ENCODE measurements at places on chromosomes 6 and 20.

- DNase-seq = no peak
Observed at GRCh38 chr6:88952065-88952704, 11.2 kb downstream of the RNGTT start.

- no peak for DNase-seq
Observed at GRCh38 chr6:17940151-17940792, 47.2 kb downstream of the KIF13A start.

GRCh38 chr20:15847196-15847784 lies 726.0 kb downstream of the KIF16B start:
- no peak for DNase-seq

- DNase-seq = no peak
Observed at GRCh38 chr6:34671801-34672656, 24.5 kb downstream of the ILRUN start.

GRCh38 chr20:38032585-38033329 lies 499 bp downstream of the TTI1 start:
- no peak for DNase-seq

DNA sequence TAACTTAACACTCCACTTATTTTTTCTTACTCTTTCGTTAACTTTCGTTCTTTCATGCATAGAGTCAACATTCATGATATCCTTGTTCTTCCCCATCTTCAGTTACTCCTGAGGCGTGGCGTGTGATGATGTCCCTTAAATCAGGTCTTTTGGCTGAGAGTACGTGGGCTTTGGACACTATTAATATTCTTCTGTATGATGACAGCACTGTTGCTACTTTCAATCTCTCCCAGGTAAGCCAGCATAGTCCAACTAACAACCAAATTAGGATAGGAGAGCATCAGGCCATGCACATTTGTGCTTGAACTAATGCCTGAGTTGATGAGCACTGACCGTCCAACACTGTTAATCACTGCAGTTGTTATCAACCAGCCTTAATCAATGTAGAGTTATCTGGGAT lies 119.6 kb downstream of the TMEM242 start:
- DNase-seq = no peak

DNA sequence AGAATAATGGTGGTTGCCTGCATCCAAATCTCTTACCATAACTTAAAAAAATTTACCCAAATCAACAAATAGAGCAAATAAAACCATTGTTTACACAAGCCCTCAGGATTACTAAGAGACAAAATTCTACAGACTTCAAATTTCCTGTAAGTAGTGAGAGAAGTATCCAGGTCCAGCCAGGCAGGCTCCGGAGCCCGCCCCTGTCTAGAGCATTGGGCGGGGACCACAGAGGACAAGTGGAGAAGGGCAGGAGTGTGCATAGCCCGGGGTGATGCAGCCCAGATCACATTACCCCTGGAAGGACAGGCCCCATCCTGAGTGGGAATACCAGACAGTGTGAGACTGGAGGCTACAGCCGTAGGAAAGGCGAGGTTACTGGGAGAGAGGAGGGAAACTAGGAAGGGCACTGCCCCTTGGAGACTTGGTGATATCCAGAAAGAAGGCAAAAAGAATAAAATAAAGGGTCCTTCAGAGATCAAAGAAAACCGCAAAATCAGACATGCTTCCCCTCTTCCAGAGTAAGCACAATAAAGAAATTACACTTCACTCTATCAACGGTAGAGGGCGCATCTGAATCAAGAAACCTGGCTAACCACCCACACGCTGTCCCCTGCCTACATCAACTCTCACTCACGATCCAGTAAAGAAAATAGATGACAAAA lies 26.6 kb downstream of the RIN2 start:
- DNase-seq = peak; percentile 76

DNA sequence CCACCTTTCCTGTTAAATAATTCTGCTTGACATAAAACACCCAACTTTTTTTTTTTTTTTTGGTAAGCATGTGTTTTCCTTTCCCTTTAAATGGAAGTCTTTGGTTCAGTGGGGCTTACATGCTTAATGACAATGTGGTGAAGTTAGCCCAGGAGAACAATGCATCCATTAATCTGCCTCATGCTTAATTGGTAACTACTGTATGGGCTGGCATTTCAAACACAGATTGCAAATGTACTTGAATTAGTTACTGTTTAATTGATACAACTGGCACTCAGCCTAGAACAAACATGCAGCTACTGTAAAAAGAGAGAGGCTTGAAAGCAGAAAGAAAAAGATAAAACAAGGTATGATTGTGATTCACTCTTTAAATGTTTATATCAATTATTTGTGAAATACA lies 483.6 kb upstream of the NOX3 start:
- no peak for DNase-seq

GRCh38 chr20:46307139-46307998 lies 929 bp downstream of the CDH22 start:
- no peak for DNase-seq

DNA sequence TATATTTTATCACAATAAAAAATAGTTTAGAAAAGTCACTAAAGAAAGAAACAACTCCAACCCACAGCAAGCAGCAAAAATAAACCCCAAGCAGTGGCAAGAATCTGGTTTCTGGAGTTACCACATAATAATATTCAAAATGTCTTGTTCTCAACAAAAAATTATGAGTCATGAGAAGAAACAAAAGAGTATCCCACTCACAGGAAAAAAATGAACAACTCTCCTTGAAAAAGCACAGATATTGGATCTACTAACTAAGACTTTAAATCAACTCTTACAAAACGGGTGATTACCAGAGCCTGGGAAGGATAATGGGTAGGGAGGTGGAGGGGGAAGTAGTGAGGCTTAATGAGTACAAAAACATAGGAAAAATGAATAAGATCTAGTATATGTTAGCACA lies 425.6 kb downstream of the PLCB1 start:
- no peak for DNase-seq

DNA sequence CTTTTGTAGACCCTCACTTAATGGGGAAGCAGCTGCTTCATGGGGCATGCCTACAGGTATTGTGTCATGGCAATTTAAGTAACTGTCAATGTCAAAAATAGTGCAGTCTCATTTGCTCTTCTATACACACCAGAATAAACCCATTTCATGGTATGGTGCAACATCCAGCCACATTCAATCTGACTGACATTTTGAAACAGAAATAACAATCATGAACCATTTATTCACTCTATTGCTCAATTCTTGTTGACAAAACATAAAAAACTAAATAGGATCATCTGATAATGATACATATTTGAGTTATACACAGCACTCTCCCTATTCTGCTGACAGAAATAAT lies 122.9 kb downstream of the MAP7 start:
- DNase-seq = no peak

DNA sequence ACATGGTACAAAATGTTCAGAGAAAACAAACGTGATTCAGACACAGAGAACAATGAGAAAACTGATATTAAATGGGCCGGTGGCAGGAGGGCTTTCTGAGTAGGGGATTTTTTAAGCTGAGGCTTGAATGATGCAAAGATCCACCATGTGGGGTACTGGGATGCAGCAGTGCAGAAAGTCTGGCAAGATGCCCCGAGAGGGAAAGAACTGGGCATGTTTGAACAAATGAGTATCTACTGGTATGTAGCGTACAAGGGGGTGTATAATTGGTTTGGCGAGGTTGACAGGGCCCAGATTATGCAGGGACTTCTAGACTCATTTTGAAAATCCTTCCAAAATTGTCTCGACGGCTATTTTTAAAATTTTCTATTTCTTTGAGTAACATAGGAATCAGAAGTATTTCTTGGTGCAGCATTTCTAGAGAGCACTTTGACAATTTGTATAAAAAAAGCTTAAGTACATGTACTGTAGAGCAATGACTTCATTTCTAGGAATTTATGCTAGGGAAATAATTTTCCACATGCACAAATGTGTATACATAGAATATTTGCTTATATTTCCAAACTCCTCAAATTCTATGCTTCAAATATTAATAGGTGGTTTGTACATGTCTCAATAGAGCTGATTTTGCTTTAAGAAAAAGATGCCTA lies 119.6 kb upstream of the DOK5 start:
- no peak for DNase-seq

GRCh38 chr6:18577491-18577890 lies 190.3 kb downstream of the RNF144B start:
- no peak for DNase-seq

DNA sequence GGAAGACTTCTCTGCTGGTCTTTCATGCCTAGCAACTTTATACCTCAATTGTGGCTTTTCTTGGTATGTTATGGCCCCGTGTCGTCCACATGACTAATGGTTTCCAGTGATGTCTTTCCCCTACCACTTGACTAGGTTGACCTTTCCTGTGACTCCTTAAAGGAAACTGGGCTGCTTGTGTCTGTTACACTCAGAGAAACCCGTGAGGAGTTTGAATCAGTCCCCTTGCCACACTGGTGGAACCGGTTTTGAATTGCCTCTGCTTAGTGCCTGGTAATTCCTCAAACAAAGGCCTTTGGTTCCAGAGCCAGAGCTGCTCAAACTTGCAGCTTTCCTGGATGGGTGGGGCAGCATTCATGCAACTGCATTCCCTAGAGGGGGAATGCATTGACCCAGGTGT lies 21.9 kb downstream of the ECT2L start:
- DNase-seq = peak; percentile 4

DNA sequence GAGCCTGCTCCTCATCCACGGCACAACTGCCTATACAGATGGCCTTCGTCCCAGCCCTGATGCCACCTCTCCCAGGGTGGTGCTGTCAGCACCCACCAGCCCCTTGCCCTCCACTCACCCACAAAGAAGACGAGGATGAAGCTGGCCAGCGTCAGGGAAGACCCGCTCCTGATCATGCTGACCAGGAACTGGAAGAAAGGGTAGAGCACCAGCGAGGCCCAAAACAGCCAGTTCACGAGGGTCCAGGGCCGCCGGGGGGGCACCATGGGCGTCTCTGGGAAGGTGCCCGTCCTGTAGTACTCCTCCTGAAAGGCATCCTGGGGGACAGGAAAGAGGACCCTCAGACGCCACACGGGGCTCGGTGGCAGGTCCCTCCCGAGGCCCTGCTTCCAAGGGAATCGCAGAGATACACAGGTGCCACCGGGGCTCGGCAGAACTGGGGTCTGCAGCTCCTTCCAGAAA lies 134.5 kb downstream of the AGPAT4 start:
- DNase-seq = no peak

GRCh38 chr20:46012921-46013320 lies 4.2 kb downstream of the MMP9 start:
- no peak for DNase-seq

DNA sequence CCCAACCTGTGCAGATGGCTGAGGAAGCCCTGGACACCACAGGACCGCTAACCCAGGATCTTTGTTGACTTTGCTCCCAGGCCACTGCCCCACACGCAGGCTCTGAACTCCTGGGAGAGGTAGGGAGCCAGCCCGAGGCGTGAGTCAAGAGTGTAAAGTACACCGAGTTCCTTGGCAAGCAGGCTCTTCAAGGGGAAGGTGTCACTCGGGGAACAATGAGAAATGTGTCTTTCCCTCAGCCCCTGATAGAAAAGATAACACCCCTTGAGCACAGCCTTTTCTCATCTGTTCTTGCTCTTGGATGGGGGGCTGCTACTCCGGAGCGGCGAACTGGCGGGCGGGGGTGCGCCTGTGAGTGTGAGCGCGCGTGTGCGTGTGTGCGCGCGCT lies 472 bp upstream of the EDN3 start:
- no peak for DNase-seq

GRCh38 chr20:22312744-22313346 lies 271.5 kb downstream of the FOXA2 start:
- peak; percentile 4 for DNase-seq

DNA sequence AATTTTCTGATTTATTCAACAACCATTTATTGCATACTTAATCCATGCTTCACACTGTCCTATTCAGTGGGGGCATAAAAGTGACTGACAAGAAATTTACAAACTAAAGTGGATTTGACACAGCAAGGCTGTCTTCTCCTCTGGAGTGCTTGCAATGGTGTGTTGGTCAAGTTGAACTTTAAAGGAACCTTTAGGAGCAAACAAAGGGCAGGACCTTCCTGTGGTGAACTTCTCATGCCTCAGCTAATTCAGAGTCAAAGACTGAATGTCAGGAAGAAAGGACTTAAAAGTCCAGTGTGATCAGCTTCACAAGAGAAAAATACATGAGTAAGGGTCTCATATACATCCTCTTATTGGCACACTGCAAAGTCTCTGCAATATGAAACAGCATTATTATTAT lies 60.8 kb upstream of the TENT5A start:
- DNase-seq = no peak

- no peak for DNase-seq
Observed at GRCh38 chr6:15344831-15345230, 99.0 kb downstream of the JARID2 start.

DNA sequence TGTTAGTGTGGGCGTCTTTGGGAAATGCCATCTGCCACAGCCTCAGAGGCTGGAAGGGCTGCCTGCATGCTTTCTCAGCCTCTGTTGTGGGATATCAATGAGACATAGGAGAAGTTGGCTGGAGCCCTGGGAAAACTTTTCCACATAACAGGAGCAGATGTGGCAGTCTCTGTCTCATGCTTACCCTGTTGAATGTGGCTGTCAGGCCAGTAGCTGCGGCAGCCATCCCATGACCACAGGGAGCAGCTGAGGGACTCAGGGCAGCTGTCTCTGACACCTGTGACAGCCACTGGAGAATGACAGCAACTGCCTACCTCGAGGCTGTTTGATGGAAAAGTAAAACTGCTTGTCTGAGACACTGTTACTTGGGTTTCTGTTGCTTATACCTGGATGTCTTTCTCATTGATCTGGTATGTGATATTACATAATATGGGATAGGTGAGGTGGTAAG lies 64.4 kb downstream of the TULP4 start:
- DNase-seq = peak; percentile 36

GRCh38 chr20:48625136-48625900 lies 202.5 kb downstream of the PREX1 start:
- DNase-seq = no peak

- no peak for DNase-seq
Observed at GRCh38 chr20:37359836-37360235, 13.9 kb downstream of the SRC start.

- no peak for DNase-seq
Observed at GRCh38 chr6:3259491-3259958, 778 bp downstream of the PSMG4 start.

DNA sequence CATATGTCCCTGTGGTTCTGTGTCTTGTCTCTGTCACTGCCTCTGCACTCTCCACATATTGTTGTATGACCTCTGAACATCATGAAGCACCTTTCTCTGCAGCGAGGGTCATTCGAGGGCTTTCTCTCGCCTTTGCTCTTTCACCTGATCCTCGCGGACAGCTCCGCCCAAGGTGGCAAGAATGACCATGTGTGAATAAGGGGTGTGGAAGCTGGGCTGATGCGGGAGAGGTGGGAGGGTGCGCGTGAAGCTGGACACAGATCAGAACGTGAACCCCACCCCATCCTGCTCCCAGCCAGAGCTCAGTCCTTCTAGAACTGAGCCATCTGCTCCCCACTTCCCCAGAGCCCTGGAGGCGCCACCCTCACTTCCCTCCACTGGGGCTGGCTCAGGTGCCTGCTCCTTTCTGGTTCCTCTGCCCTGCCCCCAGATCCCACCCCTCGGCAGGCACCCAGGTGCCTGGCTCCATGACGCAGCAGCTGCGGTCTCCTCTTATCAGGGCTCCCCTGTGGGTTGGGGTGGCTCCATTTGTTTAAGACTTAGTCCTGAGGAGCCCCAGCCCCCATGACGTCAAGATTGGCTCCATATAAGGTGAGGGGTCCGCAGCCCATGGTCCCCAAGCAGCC lies at the start of gene MUCL3:
Gene MUCL3, plus strand, starts transcription at position 613 of the 626 bp plus-strand sequence. CDS start 27 bp downstream, outside the sequence.
- DNase-seq = no peak
